ENCODE measurements at places on chromosomes 13 and 19. TPM values are rescaled to one million over a fixed set of nuclear protein-coding genes. Genes with fewer than 3 reads are reported as not detected.

DNA sequence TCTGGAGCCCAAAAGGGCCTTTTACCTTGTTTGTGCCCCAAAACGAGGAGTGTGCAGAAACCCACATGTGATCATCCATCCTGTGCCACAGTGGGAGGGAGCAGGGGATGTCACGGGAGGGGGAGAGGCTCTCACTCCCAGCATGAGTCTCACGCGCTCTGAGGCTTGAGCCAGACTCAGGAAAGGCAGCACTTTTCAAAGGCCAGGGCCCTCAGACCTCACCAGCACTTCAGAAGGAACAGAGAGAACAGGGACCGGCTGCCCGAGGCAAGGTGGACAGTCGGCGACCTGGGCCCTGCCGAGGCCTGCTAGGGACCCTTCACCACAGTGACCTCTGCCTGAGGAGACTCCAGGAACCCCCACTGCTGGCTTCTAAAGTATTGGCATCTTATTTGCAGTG is 71.7 kb upstream of the WASF3 start:
- no peak overlapping the region for H3K4me3 ChIP-seq
- no peaks in the 10 kb centered on the region for H3K27me3 ChIP-seq
- no peaks in the 10 kb centered on the region for H3K36me3 ChIP-seq
- H3K4me1 ChIP-seq: no peaks in the 10 kb centered on the region
- no peak for DNase-seq
- no peak overlapping the region for H3K27ac ChIP-seq

The FLT3 gene
- total RNA-seq: 0.33 TPM

The HIF3A gene
- total RNA-seq: 31.5 TPM

DNA sequence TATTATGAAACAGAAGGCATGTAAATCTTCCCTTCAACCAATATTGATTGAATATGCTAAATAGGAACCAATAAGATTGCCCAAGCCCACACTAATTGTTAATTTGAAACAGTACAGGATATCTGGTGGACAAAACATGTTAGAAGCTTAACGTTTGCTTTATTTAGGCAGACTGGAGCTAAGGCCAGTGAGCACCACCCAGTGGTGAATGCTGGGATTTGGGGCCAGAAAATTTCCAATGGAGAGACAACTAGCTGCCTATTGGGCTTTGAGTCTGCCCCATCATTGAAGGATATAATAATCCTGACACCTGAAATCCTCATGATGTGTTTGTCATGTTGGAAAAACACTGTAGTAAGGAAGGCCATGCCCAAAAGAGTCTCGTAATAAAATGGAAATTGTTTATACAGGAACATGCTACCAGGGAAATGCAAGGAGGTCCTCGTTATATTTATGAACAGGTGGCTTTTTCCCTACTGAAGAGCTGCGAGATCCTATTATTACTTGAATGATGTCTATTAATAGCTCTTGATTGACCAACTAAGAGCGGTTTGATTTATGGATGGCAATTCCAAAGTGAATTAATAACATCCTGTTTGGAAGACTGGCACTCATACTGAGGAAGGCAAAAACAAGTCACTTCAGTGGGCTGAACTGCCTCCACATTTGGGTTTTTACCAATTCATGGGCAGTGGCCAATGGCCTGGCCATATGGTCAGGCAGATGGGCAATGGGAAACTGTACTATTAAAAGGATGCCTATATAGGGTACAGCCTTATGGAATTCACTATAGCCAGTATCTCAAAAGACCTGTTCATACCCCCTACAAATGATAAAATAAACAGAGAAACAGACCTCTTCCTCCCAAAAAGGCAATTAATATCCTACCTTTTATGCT is 8.7 kb downstream of the SIGLECL1 start:
- peaks cover 2% of the 10 kb centered on the region for H3K4me1 ChIP-seq
- H3K27me3 ChIP-seq: no peaks in the 10 kb centered on the region
- peak; percentile 54 for DNase-seq
- no peak overlapping the region for H3K27ac ChIP-seq
- H3K36me3 ChIP-seq: no peaks in the 10 kb centered on the region
- H3K4me3 ChIP-seq: no peak overlapping the region

GRCh38 chr13:88649855-88650254 is 978.7 kb downstream of the SLITRK5 start:
- no peak for DNase-seq
- no peaks in the 10 kb centered on the region for H3K4me1 ChIP-seq
- no peak overlapping the region for H3K4me3 ChIP-seq

The PRR19 gene
- 2.9 TPM for total RNA-seq

The SLITRK1 gene
- 0.20 TPM for total RNA-seq

- no peak for DNase-seq
- no peaks in the 10 kb centered on the region for H3K4me1 ChIP-seq
- H3K4me3 ChIP-seq: no peak overlapping the region
- H3K36me3 ChIP-seq: peaks cover 2% of the 10 kb centered on the region
Measured at GRCh38 chr13:48559638-48560320, 26.9 kb upstream of the RCBTB2 start.

- H3K4me3 ChIP-seq: peak overlapping the region; percentile 61
- no peaks in the 10 kb centered on the region for H3K36me3 ChIP-seq
- no peak overlapping the region for H3K27ac ChIP-seq
- peaks cover 40% of the 10 kb centered on the region for H3K27me3 ChIP-seq
Measured at GRCh38 chr13:97223711-97224541, 1.8 kb downstream of the MBNL2 start.

The CEACAM7 gene
- total RNA-seq: not detected

The PSG3 gene
- total RNA-seq: not detected

DNA sequence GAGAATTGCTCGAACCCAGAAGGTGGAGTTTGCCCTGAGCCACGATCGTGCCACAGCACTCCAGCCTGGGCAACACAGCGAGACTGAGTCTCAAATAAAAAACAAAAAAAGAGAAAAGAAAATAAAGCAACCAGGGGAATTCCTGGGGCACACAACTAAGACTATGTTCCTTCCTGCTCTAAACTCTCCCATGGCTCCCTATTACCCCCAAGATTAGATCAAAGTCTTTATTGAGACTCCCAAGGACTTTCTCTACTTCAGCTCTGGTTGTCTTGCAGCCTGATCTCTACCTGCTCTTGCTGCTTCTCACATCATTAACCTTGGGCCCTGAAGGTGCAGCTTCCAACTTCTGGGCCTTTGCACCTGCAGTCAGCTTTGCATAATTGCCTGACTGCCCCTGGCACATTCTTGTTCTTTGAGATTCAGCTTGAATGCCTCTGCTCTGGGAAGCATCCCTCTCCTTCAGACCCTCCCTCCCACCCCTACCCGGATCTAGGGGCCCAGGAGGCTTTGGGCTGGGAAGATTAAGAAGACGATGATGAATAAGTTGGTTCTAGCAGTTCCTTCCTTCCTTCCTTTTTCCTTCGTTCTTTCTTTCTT is 16.8 kb upstream of the CERS4 start:
- H3K4me3 ChIP-seq: peak overlapping the region; percentile 56
- H3K27ac ChIP-seq: no peak overlapping the region
- no peaks in the 10 kb centered on the region for H3K36me3 ChIP-seq
- no peaks in the 10 kb centered on the region for H3K27me3 ChIP-seq

DNA sequence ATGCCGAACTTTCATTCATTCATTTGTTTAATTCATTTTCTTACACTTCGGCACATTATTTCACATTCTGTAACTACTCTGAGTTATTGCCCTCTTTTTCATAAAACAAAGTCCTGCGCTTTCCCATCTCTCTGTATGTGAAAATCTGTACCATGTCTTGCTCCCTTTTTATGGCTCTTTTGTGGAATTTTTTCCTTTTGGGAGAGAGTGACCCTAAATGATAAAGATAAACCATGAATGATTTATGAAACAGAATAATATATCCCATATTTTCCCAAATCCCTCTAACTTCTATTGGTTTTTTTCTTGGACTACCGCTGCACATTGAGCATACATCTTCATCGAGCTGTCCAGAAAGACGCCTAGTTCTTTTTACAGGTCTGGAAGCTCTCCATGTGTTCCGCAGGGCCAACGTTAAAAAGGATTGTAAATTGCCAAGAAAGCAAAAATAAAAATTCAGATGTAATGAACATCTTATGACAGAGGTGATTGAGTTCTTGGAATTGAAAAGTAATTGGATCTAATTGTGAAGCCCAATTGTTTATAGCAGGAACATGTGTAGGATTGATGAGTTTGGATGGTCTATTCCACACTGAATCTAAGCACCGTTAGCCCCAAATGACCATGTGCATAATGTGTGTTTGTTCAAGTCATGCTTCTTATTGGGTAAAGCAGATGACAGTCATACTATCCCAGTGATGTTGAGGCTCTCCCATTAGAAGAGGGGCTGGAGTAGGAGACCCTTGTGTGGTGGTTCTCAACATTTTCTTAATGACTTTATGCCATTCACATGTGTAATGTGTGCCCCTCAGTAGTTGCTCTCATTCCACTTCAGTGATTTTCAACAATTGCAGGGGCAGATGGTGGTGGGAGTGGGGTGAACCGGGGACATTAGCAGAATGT is 378.9 kb downstream of the DLEU7 start:
- H3K27me3 ChIP-seq: no peaks in the 10 kb centered on the region
- H3K4me1 ChIP-seq: no peaks in the 10 kb centered on the region
- no peak overlapping the region for H3K27ac ChIP-seq
- no peak for DNase-seq
- H3K4me3 ChIP-seq: no peak overlapping the region
- no peaks in the 10 kb centered on the region for H3K36me3 ChIP-seq

GRCh38 chr13:40350283-40350992 is 316.0 kb downstream of the FOXO1 start:
- H3K27ac ChIP-seq: no peak overlapping the region
- DNase-seq: no peak
- no peaks in the 10 kb centered on the region for H3K27me3 ChIP-seq

The DCLK1 gene
- total RNA-seq: 36.2 TPM

The ZNF146 gene
- 166 TPM for total RNA-seq

DNA sequence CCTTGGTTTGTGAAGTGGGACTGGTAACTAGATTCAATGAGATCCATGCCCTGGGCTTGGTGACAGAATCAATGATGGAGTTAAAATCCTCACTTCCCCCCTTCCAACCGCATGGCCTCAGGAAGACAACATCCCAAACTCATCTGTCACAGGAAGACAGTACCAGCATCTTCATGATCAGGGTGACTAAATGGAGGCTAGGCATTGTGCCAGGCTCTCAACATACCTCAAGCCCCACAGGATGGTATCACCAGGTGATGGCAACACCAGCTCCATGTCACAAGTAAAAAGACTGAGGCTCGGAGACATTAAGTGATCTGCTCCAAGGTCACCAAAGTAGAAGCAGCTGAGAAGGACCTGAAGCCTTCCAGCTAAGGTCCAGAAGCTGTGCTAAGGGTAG is 14.2 kb downstream of the MED26 start:
- no peak overlapping the region for H3K4me3 ChIP-seq
- H3K4me1 ChIP-seq: peaks cover 3% of the 10 kb centered on the region
- no peak overlapping the region for H3K27ac ChIP-seq
- no peaks in the 10 kb centered on the region for H3K27me3 ChIP-seq
- DNase-seq: no peak

DNA sequence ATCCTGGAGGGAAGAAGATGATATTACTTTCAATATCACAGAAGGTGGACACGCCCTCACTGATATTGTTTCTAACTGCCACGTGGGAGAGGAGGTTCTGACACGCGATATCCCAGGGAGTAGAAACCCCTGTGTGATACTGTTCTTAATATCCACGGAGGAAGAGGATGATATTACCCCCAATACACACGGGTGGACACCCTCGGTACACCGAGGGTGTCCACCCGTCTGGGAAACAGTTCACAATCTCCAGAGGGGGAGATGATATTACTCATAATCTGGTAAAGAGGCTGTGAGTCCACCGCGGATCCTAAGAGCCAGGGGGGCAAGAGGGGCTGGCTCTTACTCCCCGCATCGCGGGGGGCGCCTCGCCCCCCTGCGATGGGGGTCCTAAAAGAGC is 29.7 kb upstream of the RGCC start:
- H3K4me1 ChIP-seq: no peaks in the 10 kb centered on the region
- no peak for DNase-seq
- H3K27ac ChIP-seq: no peak overlapping the region
- no peaks in the 10 kb centered on the region for H3K27me3 ChIP-seq

DNA sequence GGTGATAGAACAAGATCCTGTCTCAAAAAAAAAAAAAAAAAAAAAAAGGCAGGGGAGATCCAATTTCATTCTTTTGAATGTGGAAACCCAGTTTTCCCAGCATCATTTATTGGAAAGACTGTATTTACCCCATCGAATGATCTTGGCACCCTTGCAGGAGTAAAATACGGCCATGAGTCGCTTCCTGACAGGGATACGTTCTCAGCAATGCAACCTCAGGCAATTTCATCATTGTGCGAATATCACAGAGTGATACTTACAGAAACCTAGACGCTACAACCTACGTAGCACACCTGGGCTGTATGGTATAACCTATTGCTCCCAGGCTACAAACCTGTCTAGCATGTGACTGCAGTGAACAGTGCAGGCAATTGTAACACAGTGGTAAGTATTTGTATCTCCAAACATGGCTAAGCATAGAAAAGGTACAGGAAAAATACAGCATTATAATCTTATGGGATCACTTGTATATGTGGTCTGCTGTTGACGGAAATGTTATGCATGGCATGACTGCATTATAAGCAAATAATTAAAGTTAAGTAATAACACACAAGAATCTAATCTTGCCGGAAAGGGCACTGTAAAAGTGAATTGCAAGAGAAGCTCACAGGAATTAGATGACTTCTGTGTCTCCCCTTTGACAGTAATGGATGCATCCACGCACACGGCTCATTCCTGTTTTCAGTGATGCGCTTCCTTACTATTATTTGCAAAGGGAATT is 24.1 kb downstream of the RFX2 start:
- no peaks in the 10 kb centered on the region for H3K36me3 ChIP-seq
- no peaks in the 10 kb centered on the region for H3K27me3 ChIP-seq
- DNase-seq: no peak
- no peaks in the 10 kb centered on the region for H3K4me1 ChIP-seq
- no peak overlapping the region for H3K27ac ChIP-seq

GRCh38 chr13:50829896-50830295 is 13.6 kb downstream of the DLEU7 start:
- no peaks in the 10 kb centered on the region for H3K4me1 ChIP-seq
- DNase-seq: no peak
- H3K4me3 ChIP-seq: no peak overlapping the region
- H3K27me3 ChIP-seq: no peaks in the 10 kb centered on the region

The PSG5 gene
- not detected for total RNA-seq

Data from H9 (cell line).